ENCODE measurements at places on chromosomes 3 and 15.

DNA sequence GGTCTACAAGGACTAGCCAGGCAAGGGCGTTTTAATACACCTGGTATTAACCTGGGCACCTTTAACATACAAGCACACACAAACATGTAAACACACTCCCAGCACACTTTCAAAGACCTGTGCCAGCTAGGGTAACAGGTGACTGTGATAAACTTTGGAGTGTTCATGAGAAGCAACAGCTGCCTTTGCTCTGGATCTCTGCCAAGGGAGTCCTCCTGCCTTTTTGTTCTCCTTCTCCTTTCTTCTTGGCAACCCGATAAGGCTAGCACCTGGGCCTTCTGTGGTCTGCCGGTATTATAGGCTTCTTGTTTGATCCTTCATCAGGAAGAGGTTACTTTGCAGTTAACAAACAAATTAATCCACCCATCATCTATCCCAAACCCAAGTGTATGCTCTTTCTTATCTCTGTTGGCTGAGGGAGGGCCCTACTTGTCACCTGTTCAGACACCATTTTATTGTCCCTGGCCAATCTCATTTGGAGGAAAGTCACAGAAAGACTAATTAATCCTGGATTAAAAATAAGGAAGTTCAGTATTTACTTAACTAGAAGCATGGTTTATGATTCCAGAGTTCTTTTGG is at the start of gene RETNLB:
TSS of gene RETNLB (minus strand) at position 7 of the 579 bp plus-strand sequence. CDS start 225 bp downstream, outside the sequence.
- ATAC-seq, result no peak

DNA sequence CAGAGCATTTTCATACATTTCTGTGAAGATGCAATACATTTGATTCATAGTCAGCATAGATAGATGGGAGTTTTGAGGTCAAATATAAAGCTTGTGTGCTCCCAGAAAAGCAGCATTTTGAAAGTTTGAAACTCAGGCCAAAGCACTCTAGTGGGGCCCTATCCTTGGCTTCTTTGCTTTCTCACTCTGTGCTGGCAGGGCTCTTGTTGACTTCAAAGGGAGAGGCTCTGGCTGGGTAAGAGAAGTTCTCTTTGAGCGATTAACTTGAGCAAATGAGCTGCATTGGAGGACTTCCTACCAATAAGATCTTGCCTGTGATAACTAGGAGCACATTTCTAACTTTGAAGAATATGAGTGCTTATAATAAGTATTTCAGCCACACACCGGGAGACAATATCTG is 214.0 kb upstream of the RARB start:
- ATAC-seq, result no peak

GRCh38 chr15:85557385-85557784 is 177.0 kb downstream of the AKAP13 start:
- no peak for ATAC-seq

GRCh38 chr3:55445551-55445950 is 41.6 kb downstream of the WNT5A start:
- no peak for ATAC-seq

DNA sequence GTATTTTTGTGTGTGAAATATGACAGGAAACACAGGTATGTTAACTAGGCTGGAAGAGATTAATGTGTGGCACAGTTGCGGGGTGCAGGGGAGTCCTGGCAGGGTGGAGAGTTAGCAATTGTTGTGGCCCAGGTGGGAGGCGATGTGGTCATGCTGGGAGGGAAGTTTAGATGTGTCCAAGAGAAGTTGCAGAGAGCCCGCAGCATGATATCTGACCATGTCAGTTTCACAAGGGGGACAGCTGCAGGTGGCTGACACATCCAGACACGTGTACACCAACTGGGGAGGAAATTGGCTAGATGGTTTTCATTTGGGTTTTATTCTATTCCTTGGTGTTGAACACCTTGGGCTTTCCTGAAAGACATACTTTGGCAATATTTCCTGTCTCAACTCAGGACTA is 172.8 kb upstream of the RGMA start:
- ATAC-seq, result no peak

DNA sequence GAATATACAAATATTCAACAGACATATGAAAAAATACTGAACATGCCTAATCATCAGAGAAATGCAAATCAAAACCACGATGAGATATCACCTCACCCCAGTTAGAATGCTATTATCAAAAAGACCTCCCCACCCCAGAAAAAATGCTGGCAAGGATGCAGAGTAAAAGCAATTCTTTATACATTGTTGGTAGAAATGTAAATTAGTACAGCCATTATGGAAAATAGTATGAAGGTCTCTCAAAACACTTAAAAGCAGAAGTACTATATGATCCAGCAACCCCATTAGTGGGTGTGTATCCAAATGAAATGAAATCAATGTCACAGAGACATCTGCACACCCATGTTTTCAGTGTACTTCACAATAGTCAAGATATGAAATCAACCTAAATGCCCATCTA is 308.7 kb downstream of the CHST2 start:
- ATAC-seq, result no peak

DNA sequence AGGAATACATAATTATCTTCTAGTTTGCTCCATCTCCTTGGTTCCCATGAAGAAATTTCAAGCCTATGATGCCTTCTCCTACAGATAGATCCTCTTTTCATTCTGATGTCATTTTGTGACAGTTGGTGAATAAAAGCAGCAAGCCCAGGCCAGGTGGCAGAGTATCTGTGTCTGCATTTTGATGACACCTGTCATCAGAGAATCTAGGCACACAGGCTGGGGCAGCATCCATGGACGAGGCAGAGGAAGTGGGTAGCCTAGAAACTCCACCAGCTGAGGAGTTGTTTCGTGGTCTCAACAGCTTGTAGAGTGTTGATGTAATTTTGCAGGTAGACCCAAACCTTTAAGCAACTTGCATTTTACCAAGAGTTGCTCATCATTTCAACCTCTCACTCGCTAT is 269.8 kb downstream of the FEZF2 start:
- ATAC-seq, result no peak

DNA sequence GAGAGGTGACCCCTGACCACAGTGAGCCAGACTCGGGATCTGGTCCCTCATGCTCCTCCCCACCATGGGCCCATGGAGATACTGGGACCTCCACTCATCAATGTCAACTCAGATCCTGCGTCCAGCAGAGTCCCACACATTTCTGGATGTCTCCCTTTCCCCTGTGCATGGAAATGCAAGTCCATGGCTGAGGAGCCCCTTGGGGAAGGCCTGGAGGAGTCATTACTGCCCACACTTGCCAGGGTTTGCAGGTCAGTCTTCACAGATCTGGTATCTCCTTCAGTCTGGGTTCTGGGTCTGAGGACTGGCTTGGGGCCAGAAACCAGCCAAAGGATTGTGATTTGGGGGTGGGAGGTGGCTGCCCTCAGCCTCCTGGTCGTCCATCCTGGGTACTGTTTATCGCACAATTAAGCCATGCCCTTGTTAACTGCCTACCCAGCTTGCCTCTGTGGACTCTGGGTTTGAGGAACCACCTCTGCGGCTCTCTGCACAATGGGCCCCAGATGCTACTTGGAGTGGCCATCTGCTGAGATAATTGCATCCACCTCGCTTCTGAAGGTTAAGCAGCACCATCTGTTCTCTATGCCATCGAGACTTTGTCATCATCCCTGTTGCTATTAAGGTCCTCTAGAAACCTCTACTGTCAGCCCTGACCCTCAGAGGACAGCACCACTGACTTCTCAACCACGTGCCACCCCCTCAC is 49.9 kb upstream of the KLF13 start:
- ATAC-seq, result no peak

DNA sequence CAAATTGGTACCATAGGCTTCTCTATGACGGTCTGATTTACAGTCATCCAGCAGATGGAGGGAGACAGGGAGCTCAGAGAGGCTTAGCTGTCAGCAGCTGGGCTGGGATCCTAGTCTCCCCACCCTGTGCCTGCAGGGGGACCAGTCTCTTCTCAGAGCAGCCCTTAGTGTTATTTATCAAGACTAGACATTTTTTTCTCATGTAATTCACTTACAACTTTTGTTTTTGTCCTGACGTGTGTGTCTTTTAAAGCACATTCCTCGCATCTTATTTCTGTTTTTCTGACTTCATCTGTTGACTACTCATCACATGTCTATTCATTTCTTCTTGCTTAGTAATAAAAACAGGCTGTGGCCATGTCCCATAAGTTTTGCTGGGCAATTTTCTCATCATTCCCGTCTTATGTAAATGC is 116.1 kb downstream of the KLF13 start:
- ATAC-seq, result peak; percentile 81

DNA sequence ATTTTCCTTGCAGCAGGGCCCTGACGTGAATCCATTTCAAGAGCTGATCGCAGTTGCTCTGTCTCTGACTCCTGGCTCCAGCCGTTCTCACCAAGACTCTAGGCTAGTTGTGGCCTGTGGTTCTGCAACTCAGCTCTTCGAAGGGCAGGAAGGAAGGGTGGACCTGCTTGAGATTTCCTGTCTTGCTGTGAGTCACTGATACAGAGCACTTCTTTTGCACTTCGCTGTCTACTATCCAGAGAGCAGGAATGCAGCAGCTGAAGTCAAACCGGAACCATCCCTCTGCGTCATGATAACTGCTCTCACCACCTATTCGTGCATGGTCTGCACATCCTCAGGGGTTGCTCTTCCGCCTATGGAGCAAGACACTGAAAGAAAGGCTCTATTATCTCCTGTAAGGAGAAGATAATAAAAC is 59.7 kb downstream of the RAP2B start:
- ATAC-seq, result peak; percentile 100

DNA sequence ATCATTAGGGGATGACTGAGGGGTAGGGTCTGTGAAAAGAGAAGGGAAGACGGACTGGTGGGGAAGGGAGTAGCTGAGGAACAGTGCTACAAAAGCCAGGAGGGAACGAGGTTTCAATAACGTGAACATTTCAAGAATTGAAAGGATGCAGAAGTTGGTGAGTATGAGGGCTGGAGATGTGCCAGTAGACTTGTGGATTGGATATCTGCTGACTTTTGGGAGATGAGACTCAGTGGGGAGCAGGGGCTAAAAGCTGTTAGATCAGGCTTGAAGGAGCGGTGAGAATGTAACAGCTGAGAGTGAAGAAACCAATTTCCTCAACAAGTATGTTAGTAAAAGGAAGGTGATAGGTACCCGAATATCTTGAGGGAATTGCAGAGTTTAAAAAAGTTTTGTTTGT is 65.2 kb downstream of the GTPBP8 start:
- ATAC-seq, result no peak

GRCh38 chr3:4162096-4162495 is 141.1 kb upstream of the SETMAR start:
- ATAC-seq, result no peak

GRCh38 chr15:89912145-89912673 is 543 bp downstream of the ARPIN start:
- peak; percentile 83 for ATAC-seq

GRCh38 chr3:156787001-156787400 is 39.2 kb upstream of the LEKR1 start:
- ATAC-seq, result no peak

- peak; percentile 75 for ATAC-seq
Measured at GRCh38 chr3:58059349-58060321, 51.4 kb downstream of the FLNB start.

- ATAC-seq, result no peak
Measured at GRCh38 chr3:14531856-14532395, 8.2 kb downstream of the GRIP2 start.

GRCh38 chr3:109921509-109921908 is 584.2 kb upstream of the DPPA4 start:
- peak; percentile 53 for ATAC-seq

DNA sequence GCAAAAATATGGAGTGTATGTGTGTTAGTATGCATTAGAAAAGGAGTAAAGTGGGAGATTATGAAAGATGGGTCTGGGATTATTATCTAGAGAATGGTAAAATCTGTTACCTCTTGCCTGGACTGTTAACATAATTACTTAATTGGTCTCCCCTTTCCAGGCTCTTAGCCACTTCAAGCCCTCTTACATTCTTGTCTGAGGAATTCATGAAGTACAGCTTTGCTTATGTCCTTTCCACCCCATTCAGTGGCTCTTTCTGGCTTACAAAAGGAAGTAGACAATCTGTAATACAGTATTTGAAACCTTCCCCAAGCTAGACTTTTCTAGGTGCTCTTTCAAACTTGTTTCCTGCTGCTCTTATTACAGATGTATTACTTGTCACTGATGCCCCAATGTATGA is 129.8 kb downstream of the MBNL1 start:
- ATAC-seq, result peak; percentile 11

- ATAC-seq, result no peak
Measured at GRCh38 chr3:103308921-103309320, 874.1 kb downstream of the ZPLD1 start.

GRCh38 chr15:36778531-36778930 is 199.1 kb downstream of the CDIN1 start:
- peak; percentile 92 for ATAC-seq

- no peak for ATAC-seq
Measured at GRCh38 chr3:99384596-99384995, 253.8 kb upstream of the COL8A1 start.

GRCh38 chr3:53122255-53122932 is 7.8 kb downstream of the RFT1 start:
- no peak for ATAC-seq

DNA sequence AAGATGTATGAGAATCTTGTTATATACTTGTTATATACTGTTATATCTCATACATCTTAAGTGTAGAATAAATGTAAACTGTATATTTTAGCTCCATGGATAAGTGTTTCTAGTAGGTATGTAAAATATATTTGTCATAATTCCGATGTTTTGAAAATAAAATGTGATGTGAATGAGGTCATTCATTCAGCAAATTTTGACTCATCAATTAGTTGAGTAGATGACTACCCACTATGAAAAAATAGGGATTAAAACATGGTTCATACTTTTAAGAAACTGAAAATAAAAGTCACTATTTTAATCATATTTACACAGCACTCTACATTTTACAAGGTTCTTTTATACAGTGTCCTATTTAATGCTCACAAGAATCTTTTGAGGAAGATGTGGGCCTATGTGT is 28.4 kb upstream of the CNTN3 start:
- ATAC-seq, result no peak

GRCh38 chr3:57163751-57164150 is 1.4 kb downstream of the IL17RD start:
- ATAC-seq, result peak; percentile 6

GRCh38 chr3:54954022-54954421 is 26.2 kb upstream of the LRTM1 start:
- ATAC-seq, result peak; percentile 66
